ENCODE measurements at places on chromosomes 6 and 20.

DNA sequence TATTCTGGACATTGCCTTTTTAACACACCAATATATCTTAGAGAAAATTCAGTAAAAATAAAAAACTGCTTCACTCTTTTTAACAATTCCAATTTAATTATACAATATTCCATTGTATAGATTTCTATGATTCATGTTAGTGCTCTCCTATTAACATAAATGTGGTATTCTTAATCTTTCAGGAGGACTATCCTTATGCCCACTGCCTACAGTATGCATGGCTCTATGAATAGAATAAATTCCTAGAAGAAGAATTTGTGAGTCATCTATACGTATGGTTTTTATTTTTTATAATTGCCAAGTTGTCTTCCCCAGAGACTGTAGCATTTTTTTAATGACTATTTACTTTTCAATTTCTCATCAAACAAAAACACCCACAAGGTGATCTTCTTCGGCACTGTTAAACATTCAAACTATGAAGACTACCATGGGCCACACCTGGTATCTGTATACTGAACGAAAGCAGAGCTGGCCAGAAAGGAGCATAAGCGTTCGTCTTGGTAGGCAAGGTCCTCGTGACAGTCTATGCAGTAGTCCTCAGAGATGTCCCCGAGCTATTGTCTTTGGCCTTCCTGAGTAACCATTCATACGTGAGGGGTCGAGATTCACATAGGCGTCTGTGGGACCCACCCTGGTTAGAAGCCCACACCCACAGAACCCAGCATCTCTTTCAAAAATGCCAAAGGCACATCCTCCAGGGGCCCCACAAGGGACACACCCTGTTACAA is 74.6 kb downstream of the KIF16B start:
- DNase-seq: no peak

- peak; percentile 28 for DNase-seq
Measured at GRCh38 chr6:138287144-138287955, 69.1 kb upstream of the PBOV1 start.

DNA sequence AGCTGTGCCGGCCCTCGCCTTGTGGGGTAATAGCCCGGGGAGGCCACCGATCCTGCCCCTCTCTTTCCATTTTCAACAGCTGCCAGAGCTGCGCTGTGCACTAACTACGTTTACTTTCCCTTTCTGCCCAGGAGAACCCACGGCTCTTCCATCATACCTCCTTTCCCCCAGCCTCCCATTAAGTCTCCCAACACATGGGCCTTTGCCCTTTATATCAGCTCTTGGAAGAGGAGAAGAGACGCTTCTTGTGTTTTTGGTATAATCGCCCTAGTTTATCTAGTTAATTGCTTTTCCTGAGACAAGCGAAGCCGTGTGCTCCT is 637 bp downstream of the UBR2 start:
- DNase-seq: no peak

DNA sequence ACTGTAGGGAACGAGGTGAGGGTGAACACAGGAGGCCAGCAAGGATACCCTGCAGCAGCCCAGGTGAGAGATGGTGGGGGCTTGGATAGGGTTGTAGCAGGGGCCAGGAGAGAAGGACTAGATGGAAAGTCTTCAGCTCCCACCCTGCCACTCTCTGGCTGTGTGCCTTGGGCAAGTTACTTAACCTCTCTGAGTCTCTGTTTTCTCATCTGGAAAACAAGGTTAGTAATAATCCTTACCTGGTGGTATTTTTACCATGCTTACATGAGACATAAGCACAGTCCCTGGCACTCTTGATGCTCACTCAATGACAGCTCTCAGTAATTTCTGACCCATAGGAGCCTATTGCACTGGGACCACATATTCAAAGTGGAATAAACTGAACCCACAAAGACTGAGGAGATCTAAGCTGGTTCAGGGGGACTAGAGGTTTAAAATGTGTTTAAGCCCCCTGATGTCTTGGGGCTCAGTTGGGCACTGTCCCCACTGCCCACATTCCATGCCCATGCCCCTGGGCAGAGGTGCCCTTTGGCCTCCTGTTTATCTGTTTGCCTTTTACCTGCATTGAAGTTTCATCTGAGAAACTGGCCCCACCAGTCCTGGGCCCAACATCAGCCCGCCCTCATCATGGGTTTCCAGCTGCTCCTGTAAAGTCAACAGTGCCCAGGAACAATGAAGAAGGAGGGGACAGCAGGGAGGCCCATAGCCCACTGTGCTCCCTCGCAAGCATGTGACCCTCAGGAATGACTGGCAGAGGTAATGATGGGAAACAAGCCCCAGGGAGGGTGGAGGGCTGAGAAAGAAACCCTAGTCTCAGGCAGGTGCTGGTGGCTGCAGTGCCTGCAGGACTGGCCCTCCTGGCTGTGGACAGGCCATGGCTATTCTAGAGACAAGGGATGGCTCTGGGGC is 104.0 kb downstream of the VEGFA start:
- no peak for DNase-seq

DNA sequence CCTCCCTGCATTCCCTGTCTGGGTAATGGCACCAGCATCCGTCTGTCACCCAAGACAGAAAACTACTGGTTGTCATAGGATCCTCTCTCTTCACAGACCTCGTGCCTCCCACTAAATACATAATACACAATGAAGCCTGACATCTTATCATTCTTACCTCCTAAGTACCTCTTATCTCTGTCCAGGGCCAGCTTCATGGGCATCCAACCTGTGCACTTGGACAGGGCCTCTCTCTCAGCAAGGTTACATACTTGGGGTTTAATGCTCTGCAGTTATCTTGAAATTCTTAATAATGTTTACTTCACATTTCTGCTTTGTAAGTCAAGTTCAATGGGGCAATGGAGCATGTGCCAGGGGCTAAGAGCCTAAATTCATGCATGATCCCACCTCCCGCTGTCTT is 30.8 kb upstream of the KLHL31 start:
- DNase-seq: no peak

- DNase-seq: no peak
Measured at GRCh38 chr20:21134883-21135493, 9.1 kb downstream of the KIZ start.

DNA sequence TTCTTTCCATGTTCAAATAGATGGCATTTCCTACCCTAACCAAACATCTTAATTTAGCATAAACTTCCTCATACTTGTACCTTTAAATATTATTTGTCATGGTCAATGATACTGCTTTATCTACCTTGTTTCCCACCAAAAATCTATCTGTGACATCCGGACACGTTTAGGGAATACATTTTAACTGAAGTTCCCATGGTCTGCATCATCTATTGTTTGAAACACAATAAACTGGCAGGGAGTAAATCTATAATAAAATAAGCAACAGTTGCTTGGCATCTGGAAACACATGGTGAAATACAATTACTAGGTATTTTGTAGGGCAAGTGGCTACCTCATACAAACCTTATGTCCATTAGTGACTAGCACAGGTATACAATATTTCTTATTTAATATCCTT is 289.1 kb downstream of the GJA1 start:
- no peak for DNase-seq

DNA sequence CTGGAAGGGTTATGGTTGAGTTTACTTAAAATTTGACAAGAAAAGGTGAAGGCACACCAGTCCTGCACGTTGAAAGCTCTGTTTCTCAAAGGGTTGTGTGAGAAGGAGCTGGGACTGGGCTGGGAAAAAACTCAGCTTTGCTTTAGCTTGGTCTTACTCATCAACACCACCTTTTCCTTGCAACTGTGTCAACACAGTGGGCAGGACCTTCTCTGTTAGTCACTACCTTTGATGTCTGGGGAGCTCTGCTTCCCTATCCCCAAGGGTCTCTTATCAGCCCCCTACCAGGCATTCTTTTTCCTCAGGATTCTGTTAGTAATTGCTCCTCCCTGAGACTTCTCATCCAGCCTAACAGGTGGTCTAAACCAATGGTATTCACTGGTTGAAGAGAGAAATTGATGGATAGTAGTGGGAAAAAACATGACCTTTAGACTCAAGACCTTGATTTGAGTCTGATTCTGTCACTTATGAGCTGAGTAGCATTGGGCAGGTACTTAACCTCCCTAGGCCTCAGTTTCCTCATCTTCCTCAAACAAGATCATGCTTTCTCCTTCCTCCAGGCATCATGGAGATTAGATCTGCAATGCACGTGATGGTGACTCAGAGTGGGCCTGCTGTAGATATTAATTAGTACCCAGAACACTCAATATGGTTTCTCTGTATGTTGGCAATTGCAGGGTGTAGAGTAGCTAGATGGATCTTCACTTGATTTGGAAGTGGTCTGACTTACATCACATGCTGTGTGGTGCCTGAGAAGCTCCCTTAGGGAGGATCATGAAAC is 17.2 kb upstream of the FOXA2 start:
- no peak for DNase-seq

DNA sequence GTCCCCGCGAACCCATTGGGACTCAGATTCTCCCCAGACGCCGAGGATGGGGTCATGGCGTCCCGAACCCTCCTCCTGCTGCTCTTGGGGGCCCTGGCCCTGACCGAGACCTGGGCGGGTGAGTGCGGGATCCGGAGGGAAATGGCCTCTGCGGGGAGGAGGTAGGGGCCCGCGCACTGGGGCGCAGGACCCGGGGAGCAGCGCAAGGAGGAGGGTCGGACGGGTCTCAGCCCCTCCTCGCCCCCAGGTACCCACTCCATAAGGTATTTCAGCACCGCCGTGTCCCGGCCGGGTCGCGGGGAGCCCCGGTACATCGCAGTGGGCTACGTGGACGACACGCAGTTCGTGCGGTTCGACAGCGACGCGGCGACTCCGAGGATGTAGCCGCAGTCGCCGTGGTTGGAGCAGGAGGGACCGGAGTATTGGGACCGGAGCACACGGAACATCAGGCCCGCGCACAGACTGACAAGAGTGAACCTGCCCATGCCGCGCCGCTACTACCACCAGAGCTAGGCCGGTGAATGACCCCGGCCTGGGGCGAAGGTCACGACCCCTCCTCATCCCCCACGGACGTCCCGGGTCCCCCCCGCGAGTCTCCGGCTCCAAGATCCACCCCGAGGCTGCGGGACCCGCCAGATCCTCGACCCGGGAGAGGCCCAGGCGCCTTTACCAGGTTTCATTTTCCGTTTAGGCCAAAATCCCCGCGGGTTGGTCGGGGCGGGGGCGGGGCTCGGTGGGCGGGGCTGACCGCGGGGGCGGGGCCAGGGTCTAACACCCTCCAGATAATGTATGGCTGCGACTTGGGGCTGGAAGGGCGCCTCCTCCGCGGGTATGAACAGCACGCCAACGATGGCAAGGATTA is 15.7 kb upstream of the HLA-A start:
- peak; percentile 80 for DNase-seq

- no peak for DNase-seq
Measured at GRCh38 chr6:109087661-109088264, 6.9 kb downstream of the SESN1 start.

DNA sequence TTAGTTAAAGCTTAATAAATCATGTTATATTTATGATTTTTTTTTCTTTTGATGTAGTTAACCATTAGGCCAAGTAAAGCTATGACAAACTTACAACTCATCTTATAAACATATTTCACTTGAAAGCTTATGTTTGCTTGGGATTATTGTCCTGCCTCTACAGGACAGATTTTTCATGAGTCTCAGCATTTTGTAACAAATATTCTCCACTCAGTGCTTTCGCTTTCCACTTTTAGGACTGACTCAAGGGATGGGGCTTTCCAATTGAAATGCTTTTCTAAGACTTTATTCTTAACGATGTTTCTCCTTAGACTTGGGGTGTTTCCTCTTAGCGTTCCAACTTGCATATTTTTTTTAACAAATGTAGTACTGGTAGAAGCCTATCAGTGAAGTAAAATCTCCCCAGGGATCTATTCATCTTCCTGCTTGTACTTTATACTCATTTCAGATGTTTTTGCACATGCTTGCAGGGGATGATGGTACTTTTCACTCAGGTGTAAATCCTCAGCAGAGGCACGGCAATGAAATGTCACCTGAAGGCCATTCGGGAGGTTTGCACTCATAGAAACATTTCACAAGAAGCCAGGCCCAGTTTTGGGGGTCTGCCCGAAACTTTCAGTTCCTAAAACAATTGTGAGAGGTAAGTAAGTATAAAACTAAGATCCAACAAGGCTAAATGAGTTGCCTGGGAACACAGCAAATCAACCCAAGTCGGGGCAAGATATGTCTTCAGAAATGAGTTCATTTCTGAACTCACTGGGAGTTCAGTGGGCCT is 298.1 kb upstream of the FOXQ1 start:
- DNase-seq: no peak

DNA sequence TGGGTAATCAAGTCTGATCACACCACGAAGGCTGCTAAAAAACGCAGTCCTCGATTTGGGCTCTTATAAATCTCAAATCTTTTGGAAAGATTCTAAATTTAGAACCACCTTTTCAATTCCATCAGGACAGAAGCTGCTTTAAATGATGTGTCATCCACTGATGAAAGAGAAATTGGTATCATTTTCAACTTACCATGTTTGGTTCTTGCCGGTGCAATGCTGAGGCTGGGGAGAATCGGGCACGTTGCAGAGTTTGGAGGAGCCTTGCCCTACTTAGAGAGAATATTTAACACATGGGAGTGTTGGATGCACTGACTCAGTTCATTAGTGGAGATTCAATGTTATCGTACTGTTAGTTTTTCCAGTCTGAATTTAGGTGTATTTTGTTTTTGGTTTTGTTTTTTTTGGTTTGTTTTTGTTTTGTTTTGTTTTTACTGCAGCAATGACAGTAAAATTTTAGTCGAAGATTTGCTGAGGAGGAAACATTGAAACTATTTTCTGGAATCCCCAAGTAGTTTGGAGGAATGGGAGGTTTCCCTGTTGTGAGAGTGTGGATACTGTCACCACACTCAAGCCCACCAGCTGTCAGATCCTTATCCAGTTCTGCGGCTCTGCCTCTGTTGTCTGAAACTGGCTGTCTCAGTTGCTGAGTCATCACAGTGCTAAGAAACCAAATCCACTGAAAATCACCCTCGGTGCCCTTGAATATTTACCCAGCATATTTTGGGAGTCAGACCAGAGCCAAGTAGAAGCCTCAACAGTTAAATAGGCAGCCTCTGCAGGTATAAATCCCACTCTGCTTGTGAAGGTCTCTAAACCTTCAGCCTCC is 497.0 kb downstream of the BTBD3 start:
- no peak for DNase-seq

DNA sequence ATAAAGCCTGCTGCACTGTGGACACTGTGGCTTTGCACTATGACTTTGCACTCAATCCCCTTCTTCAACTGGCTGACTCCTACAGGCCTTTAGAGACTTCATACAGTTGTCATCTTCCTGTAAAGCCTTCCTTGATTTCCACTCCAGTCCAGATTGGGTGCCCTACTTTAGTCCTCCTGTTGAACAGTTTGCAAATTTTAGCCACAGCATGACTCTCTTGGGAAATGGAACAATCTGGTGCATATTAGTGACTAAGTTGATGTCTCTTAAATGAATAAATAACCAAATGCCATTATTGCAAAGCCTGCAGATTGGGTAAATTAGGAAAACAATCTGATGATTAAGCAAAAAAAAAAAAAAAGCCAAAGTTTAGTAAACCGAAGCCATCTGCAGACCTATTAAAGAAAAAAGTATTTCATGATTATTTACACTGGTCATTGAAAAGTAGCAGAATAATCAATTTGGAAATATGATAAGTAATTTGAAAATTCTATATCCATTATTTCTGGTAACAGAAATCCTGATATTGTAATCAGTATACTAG is 12.6 kb downstream of the PLCB4 start:
- no peak for DNase-seq

Measured in central memory CD4-positive, alpha-beta T cell (primary cell).